ENCODE measurements at places on chromosomes 6 and 20.

DNA sequence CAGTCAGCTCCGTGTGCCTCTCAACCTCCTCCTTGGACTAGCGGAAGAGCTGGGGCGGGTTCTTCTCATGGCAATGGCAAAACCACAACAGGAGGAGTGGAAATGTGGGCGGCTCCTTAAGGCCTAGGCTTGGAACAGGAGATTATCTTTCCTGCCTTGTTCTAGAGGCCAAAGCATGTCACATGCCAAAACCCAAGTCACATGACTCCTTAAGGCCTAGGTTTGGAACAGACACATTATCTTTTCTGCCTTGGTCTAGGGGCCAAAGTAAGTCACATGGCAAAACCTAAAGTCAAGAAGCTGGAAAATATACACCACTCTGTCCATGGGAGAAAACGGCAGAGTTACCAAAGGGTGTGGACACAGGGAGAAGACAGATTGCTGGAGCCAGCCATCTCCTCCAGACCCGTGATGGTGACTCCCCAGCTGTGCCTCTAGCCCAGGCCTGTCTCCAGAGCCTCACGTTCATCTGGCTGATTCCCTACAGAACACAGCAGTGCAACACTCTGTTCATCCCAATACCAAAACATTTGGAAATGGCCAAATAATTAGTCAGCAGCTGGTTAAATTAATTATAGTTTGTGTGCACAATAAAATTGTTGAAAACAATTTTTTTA lies 34.2 kb downstream of the ANKRD60 start:
- DNase-seq: no peak

GRCh38 chr6:14095437-14095836 lies 22.1 kb upstream of the CD83 start:
- DNase-seq: no peak

DNA sequence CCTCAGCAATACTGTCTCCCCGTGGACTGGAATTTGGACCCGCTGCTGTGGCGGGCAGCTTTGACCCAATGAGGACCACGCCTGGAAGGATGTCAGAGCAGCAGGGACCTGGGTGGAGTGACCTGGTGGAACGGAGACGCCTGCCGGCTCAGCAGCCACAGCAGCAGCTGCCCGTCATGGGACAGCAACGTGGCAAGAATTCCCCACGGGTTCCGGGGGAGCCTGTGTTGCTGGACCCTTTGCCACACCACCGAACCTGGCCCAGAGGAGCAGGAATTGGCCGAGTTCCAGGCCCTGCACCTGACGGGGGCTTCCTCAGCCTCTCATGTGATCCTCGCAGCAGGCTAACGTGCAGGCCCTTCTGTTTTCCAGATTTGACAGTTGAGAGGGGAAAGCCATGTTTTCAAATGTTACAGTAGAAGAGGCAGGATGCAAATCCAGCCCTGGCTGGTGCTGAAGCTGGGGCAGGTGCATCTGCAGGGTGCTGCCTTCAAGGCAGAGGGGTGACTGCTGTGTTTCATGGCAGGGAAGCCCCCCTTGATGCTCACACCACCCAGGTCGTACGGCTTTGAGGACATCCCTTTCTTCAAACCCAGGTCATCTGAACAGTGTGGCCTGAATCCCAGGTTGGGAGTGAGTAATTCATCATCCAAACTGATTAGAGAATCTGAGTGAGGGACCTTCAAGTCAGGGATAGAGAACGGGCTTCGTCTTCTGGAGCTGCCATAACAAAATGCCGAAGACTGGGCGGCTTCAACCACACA lies 93.4 kb downstream of the THBS2 start:
- no peak for DNase-seq

DNA sequence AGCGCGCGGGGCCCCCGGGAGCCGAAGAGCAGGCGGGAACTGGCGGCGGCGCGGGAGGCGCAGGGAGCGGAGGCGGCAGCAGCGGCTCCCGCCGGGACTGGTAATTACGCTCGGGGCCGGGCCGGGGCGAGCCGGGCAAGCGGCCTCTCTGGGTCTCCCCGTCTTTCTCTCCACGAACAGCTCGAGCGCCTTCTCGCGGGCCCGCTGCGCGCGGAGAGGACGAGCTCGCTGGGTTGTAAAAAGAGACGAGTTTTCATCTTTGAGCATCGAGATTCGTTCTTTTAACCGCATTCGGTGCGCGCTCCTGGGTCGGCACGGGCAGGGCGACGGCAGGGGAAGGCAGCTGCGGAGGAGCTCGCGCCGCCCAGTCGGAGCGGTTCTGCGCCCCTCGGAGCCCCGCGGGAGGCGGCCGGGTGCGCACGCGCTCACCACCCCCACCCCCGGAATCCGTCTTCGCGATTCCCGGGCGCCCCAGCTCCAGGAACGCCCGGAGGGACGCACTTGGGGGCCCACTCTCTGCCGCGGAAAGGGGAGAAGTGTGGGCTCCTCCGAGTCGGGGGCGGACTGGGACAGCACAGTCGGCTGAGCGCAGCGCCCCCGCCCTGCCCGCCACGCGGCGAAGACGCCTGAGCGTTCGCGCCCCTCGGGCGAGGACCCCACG lies 38.0 kb downstream of the YTHDF1 start:
- DNase-seq: no peak

DNA sequence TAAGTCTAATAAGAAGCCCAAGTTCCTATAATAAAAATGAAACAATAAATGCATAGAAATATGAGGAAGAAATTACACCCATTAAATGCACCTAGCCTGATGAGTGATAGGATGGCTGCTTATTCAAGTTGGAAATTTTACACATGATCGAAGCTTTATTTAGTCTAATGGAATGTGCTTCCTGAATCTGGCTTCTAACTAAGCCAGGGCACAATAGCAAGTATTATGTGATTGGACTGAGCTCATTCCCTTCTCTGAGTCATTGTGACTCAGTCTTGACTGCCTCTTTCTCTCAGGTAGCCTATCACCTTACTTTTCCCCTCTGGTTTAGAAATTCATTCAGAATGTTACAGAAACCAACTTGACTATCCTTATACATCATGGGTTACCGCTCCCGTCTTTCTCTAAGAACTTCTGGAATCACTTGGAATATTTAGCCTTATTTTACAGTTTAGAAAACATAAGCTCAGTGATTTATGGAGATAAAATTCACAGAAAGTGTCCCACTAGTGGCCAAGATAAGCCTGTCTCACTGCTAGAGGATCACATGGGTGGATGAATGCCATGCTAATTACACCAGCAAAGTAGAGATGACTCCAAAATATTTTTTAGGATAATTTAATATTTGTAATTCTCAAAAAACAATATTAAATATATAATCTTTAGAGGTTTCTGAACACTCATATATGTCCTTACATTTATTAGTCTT lies 505.3 kb upstream of the JAG1 start:
- DNase-seq: no peak

- DNase-seq: peak; percentile 17
Measured at GRCh38 chr6:110178626-110179405, 654 bp downstream of the WASF1 start.

DNA sequence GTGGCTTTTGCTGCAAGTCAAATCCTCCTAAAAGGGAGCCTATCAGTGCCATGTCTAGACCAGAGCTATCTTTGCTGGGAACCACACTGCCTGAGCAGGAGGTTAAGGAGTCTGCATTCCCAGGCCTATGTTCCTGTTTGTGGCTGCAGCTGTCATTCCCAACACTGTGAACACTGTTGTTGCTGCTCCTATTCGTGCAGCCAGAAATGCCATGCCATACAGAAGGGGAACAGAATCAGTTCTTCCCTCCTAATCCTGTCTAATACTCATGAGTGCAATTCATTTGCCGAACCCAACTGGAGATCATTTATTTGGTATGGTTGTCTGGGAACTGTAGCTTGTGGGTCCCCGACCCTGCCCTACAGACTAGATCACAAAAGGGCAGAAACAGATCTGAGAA lies 406.5 kb upstream of the GJE1 start:
- DNase-seq: no peak

- DNase-seq: no peak
Measured at GRCh38 chr6:41622206-41622988, 15.9 kb upstream of the MDFI start.

- DNase-seq: no peak
Measured at GRCh38 chr6:25934735-25935313, 4.3 kb upstream of the SLC17A2 start.

GRCh38 chr6:134145786-134146185 lies 93.4 kb upstream of the SLC2A12 start:
- DNase-seq: no peak

DNA sequence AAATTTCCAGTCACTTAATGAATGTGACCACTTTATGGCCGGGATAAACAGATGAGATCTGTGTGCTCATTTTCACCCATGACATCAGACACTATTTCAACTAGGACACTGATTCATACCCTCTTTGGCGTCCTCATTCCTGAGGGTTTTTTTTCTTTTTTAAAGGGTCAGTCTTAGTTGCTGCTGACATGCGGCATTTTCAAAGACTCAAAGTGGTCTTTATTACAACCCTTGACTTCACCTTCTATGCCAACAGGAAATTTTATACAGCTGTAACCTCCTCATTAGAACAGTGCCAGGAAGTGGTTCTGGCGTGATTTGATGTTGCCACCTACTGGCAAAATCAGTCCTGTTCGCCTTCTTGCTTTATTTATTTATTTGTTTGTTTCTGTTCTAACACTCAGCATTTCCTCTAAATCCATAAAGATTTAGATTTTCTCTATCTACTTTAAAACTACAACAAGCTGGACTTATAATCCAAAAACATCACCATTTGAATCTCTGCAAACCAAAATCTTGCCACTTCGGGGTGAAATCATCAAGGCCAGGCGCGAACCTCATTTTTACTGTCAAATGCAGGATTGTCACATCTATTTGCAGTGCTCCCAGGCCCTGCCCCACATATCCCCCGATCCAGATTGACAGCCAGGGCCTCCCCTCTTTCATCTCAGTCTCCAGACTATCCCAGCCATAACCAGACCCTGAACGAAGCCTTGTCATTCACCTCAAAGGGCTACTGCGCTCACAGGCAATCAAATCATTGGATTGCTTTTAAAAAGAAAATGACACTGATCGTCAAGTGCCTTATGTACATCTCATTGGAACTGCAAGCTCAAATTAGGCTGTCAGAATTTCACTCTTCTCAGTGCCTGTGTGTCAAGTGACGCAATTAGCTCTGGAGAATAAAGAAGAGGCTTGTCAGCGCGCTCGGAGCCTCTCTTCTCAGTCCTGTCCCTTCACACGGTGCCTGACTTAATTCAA lies 77.5 kb downstream of the C6orf118 start:
- DNase-seq: no peak

- DNase-seq: no peak
Measured at GRCh38 chr6:7909323-7910276, 988 bp downstream of the TXNDC5 start.

DNA sequence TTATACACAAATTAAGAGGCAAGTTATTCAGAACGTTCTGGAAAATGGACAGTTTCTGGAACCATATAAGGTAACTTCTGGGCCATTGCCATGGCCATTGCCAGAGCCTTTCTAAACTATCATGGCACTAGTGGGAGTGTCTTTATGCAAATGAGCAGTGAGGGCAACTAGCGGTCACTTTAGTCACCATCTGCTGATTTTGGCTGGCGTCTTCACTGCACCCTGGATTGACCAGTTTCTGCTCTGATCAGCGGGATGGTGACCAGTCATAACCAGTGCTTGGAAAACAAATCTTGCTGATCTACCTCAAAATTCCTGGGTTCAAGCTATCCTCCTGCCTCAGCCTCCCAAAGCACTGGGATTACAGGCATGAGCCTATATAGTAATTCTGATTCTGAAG lies 7.3 kb upstream of the SNTA1 start:
- DNase-seq: no peak

GRCh38 chr20:54133434-54134427 lies 40.1 kb downstream of the CYP24A1 start:
- no peak for DNase-seq

DNA sequence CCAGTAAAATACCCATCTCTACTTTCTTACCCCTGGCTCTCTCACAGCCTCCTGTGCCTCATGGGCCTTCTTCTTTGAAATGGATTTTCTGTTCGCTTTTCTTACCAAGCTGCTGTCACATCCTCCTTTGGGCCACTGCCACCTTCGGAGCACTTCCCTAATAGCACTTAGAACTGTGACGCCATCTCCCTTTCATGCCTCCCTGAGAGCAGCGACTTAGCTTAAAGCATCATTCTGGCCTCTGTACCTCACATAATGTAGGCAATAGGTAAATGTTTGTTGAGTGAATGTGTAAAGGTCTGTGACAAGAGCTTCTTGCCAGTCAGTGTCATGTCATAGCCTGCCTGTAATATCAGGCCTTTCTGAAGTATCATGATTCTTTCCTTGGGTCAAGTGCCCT lies 78.8 kb downstream of the ADGRG6 start:
- no peak for DNase-seq

GRCh38 chr6:44058617-44059358 lies 68.5 kb downstream of the MRPL14 start:
- DNase-seq: no peak

Measured in stimulated activated CD4-positive, alpha-beta T cell treated with anti-CD3 and anti-CD28 coated beads, Interleukin-1b, Interleukin-23, amount 100 ng/mL, for 24 hours (primary cell).